ENCODE measurements at places on chromosomes 5 and 9.

DNA sequence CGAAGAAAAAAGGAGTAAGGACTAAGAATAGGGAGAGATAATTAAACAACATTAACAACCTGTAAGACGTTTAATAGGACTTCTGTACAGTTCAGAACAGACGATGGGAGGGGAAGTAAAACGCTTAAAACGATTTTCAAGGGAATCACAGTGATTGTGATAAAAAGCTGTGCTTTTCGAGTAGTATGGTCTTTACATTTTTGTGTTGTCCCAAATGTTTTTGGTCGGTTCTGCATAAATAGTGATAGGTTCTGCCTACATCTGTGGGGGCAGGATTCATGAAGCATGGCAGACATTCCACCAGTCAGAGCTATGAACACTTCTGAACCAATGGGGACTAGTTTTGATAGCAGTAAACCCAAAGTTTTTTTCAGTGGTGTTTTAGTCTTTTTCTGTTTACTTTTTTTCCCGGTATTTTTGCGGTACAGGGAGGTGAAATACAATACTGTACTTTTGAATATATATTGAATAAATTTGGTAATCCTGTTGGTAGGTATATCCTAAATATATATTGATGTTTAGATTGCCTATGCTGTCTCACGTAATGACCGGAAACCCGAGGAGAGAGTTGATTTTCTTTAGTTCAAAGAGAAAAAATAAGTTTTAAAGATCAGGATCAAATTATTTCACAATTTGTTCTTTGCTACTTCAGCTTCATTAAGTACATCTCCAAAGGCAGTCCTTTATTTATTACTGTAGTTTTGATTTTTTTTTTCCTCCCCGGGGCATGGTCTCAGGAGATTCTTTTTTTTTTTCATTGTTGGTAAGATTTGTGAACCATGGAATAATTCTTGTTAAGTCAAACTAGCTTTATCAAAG, 1.3 kb downstream of the ERBIN start:
- DNase-seq: peak; percentile 59

- peak; percentile 12 for DNase-seq
Measured at GRCh38 chr9:71446473-71447411, 321.6 kb downstream of the CEMIP2 start.

DNA sequence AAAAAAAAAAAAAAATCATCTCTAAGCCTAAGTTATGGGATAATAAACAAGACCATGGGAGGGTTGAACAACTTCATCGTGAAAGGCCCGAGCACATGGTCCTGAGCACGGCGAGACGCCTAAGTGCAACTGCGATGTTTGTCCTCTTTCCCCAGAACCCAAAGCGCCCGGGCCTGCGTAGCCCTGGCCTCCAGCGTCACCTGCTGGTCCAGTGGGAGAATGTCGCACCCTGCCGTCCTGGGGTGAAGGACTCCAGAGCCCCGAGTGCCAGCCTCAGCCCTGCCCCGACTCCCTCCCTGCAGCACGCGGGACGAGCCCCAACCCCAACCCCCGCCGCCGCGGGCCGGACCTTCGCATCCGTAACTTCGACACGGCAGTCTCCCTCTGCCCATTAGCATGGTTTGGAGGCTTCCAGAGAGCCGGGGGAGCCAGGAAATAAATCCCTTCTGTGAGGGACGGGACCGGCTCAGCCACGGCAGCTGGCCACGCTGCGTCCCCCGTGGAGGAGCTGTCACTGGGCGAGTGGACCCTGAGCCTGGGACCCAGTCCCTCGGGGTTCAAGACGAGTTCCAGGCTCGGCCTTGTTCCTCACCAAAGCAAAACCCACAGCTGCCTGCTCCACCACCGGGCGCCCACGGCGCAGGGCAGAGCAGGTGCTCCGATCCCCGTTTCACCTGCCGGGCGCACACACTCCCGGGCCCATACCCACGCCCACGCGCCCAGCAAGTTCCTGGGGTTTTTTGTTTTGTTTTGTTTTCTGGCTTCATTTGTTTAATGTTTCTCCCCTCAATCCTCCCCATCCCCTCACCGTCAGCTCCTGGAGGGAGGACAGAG, 132.5 kb upstream of the HAND1 start:
- DNase-seq: peak; percentile 52

DNA sequence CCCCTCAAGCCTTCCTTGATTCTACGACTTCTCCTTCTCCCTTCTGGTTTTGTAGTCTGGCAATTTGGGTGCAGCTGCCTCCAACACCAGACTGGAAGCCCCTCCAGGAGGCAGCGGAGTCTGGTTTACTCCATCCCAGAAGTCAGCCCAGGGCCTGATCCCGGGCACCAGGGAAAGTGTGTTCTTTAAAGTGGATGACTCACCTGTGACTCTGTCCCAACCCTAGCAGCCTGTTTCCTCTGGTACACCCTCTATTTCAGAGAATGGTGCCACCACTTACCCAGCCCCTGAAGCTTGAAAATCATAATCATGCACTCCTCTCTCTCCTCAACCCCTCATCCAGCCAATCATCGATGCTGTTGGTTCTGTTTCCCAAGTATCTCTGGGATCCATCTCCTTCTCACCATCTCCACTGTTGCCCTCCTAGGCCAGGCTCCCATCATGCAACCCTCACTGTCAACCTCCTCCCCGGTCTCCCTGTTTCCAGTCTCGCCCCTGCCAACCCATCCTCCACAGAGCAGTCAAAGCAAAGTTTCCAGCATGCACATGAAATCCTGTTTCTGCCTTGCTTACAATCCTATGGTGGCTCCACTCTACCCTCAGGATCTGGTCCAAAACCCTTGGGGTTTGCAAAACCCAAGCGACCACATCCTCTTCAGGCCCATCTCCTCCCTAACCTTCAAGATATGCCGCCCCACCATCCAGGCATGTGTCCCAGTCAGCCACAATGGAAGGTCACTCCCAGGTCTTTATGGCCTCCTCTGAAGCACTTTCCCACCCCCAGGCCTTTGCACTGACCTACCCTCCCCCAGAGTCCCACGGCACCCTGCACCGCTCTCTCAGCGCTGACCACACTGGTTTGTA, 10.5 kb downstream of the LHX6 start:
- no peak for DNase-seq

DNA sequence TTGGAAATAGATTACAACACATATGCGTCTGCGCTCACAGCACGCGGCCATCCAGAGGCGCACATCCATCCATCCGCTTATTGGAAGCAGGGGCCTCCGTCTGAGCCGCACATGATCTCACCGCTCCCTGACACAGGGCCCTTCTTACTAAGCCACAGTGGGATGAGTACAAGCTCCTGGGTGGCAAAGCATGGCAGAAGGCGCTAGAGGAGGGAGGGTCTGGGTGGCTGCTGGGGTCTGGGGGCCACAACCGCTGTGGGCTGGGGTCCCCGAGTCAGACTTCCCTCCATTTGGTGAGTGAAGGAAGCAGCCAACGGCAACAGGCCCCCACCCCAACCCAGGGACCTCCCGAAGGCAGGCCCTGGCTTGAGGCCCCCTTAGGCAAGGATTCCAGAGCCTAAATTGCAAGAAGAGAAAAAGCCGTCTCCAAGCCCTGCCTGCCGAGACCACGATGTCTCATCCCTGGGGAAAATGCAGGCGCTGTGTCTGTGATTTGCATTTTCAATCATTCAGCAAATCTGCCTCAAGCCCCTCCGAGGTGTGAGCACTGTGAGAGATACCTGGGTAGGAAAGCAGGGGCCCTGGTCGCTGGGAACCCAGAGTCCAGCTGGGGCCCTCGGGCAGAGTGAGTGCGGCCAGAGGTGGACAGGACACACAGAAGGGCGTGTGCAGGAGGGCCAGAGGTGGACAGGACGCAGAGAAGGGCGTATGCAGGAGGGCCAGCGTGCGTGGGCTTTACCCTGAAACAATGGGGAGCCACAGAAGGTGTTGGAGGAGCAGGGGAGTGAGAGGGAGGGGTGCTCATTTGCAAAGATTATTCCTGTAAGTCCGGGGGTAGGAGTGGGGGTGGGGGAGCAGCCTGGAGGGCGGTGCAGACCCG, 135.7 kb downstream of the OLFM1 start:
- DNase-seq: no peak

DNA sequence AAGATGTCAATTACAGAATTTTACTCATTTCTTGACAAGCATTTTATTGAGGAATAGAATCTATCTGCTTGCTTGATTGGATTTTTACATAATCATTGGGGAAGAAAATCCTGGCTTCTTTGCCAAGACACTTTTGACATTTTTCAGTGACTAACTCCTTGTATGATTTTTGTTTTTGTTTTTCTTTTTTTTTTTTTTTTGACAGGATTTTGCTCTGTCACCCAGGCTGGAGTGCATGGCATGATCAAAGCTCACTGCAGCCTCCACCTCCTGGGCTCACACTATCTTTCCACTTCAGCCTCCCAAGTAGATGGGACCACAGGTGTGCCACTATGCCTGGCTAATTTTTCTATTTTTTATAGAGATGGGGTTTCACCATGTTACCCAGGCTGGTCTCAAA, 672.3 kb upstream of the RGMB start:
- DNase-seq: no peak

DNA sequence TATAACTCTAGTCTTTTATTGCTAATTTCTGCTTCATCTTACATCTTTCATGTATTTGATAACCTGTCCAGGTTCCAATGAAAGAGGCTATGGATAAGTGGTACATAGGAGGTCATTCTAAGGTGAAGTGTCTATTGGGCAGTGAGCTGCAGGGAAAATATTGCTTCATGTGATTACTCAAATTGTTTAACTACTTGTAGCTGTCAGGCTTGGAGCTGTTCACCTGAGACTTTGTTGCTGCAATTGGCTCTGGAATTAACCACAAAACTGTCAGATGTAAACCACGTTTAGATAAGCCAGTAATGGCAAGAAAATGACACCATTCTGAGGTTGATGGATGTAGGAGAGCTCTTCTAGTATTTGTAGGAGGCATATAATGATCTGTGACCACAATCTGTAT, 26.0 kb downstream of the ADAMTSL1 start:
- no peak for DNase-seq

DNA sequence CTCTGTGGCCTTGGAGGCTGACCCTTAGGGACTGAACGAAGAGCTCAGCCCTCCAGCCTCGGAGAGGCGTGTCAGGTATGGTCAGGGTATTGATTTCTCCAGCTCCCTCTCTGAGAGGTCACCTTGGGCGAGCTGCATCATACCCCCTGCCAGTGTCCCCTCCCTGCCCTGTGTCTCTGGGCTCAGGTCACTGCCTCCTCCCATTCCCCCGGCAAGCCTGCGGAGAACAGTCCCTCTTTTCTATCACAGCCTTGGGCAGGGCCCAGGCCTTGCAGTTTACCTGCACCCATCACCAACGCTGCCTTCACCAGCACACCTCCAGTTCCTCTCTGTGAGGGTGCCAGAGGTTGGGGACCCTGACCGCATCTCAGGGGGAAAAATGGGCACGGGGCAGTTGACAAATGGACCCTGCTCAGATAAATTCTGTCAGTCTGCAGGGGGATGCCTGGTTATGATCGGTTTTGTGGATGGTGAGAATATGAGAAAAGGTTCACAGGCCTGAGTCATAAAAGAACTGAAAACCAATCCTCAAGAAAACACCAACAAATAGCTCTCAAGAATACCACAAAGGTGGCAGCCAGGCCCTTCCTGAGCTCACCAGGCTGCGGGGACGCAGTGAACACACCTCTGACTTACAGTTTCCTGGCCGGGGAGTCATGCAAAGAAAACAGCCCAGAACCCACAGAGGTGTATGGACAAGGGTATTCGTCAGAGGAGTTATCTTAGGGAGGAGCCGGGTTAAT, 24.7 kb upstream of the RXRA start:
- no peak for DNase-seq

GRCh38 chr5:16712178-16712577, 95.4 kb upstream of the RETREG1 start:
- DNase-seq: no peak
